A549 treated with dexamethasone at 1 μM for 4 hours (cell line): ENCODE measurements at places on chromosomes 7 and 10. TPM values are rescaled to one million over a fixed set of nuclear protein-coding genes. Genes with fewer than 3 reads are reported as not detected.

The STRIP2 gene
- 5.1 to 7.7 TPM (median 5.6 TPM) in 5 replicates for total RNA-seq

The RELN gene
- 0.04 to 0.12 TPM (median 0.07 TPM) in 3 of 5 replicates, not detected in the others for total RNA-seq

The ACBD7 gene
- total RNA-seq: 1.2 to 1.5 TPM (median 1.4 TPM) in 5 replicates

The HKDC1 gene
- 9.0 to 13.3 TPM (median 10.3 TPM) in 5 replicates for total RNA-seq

The KCP gene
- total RNA-seq: 0.07 to 0.22 TPM (median 0.15 TPM) in 5 replicates

The SRRM3 gene
- 9.5 to 13.5 TPM (median 11.7 TPM) in 5 replicates for total RNA-seq

The TMEM213 gene
- not detected in 5 replicates for total RNA-seq

The KAZALD1 gene
- 2.0 to 3.3 TPM (median 2.9 TPM) in 5 replicates for total RNA-seq

The ELOVL3 gene
- total RNA-seq: 0.21 to 0.37 TPM (median 0.34 TPM) in 5 replicates

The CALHM1 gene
- total RNA-seq: not detected in 5 replicates

The ITPRID1 gene
- total RNA-seq: not detected in 5 replicates

The PNLIPRP3 gene
- 0.04 TPM in 2 of 5 replicates, not detected in the others for total RNA-seq

The MDFIC gene
- 15.3 to 23.7 TPM (median 22.7 TPM) in 5 replicates for total RNA-seq

The SEMA3A gene
- 4.4 to 6.4 TPM (median 5.2 TPM) in 5 replicates for total RNA-seq

The SEMA3E gene
- 1.5 to 2.4 TPM (median 2.0 TPM) in 5 replicates for total RNA-seq

The HSPA12A gene
- 7.0 to 10.6 TPM (median 10.3 TPM) in 5 replicates for total RNA-seq

The HGF gene
- 0.07 to 0.19 TPM (median 0.14 TPM) in 3 of 5 replicates, not detected in the others for total RNA-seq

The FGFR2 gene
- 0.25 to 0.81 TPM (median 0.34 TPM) in 5 replicates for total RNA-seq
